Cardiac muscle cell (in vitro differentiated cells and primary cell): ENCODE measurements at places on chromosomes 1 and 21.
A peak's percentile ranks its signal among the peaks of the same experiment; 100 is the strongest.

DNA sequence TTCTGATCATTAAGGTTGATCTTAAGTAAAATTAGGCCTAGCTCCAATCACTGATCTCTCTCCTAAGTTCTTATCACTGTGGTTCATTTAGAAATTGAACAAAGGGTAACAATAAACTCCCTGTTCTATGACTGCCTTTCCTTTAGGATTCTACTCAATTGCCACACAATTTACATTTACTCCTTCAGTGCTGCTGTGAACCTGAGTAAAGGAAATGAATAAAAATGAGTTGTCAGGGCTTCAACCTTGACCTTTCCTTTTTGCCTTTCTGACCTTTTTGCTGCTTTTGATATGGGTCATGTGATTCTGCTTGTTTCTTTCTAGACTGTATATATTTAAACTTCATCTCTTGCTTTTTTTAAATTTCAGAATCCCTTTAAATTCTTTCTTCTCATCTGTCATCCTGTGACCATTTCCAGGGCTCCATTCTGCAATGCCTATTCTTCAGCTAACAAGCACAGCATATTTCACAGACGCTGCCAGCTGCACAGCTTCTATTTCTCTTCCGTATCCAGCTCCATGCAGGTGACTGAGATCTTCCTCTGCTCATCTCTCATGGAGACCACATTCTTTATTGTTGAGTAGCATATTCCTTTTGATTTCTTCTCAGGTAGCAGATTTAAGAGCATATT lies 3.2 kb downstream of the LRRC8B start:
- no peak for DNase-seq

DNA sequence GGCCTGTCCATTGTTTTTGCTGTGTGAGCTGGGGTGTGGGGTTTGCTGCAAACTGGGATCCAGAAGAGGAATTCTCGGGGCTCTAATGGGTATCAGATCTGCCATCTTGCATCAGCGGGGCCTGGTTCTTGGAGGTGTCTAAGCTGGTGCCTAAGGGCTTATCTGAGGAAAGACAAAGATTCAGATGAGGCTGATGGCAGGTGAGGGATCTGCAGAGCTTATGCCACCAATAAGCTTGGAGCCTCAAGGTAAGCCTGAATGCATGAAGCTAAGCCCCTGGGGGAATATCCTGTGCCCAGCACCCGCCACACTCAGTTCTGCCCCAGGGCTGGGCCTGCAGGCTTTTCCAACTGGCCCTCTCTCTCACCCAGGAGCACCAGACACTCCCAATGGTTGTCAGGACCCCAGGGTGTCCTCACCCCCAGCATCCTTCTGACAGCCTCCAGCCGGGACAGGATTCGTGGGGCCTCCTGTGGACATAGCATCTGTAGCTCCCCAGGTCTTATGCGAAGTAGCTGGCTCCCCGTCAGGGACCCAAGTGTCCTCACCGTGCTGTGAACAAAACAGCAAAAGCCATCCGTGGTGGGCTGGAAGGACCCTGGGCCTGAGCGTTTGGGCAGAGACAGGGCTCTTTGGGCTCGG lies 9.5 kb upstream of the GSTM3 start:
- DNase-seq, result no peak

GRCh38 chr1:165885305-165885694 lies 57.9 kb downstream of the UCK2 start:
- DNase-seq, result no peak

DNA sequence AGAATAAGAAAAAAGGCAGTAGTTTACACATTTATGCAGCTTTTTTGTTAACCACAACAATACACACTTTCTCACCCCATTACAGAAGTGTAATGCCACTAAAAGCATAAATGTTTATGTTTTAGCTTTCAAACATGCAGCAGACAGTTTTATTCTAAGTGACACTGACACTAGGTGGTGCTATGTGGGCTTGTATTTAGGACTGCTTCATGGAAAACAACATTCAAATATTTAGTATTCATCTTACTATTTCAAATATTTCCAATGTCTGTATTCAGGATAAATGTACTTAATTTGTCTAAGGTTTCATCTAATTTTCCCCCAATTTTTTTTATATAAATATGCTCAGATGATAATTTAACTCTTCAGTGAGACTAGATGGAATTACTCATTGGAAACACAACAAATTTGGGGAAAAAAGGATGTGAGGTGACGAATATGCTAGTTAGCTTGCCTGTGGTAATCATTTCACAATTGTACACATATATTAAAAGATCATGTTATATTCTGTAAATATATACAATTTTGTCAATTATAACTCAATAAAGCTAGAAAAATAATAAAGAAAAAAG lies 71.4 kb downstream of the USP1 start:
- peak; percentile 42 for DNase-seq

GRCh38 chr1:30823969-30824735 lies 66.6 kb upstream of the LAPTM5 start:
- peak; percentile 96 for DNase-seq

GRCh38 chr1:114428083-114428754 lies 82.8 kb downstream of the TRIM33 start:
- DNase-seq, result peak; percentile 6

- DNase-seq, result no peak
Observed at GRCh38 chr1:66384258-66384921, 149.6 kb upstream of the SGIP1 start.

- no peak for DNase-seq
Observed at GRCh38 chr1:72649211-72649888, 367.0 kb upstream of the NEGR1 start.

GRCh38 chr1:16172964-16173446 lies 17.1 kb upstream of the EPHA2 start:
- peak; percentile 56 for DNase-seq

DNA sequence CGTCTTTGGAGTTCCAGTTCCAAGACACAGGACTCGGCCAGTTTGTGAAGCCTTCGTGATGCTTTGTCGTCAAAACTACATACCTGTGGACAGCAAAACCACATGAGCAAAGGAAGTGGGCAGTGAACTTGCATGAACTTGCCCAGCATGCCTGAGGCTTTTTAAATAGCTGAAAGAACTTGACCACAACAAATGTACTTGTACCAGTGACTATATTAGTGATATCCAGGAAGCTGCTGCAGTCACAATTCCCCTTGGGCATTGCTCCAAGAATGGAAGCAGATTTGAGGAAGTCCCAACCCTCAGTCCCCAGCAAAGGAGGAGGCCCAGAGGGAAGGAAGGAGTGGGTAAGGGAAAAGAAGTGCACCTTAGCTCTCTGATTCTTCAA lies 2.6 kb downstream of the FUCA1 start:
- DNase-seq, result no peak

GRCh38 chr1:210527091-210527490 lies 198.4 kb downstream of the HHAT start:
- no peak for DNase-seq

DNA sequence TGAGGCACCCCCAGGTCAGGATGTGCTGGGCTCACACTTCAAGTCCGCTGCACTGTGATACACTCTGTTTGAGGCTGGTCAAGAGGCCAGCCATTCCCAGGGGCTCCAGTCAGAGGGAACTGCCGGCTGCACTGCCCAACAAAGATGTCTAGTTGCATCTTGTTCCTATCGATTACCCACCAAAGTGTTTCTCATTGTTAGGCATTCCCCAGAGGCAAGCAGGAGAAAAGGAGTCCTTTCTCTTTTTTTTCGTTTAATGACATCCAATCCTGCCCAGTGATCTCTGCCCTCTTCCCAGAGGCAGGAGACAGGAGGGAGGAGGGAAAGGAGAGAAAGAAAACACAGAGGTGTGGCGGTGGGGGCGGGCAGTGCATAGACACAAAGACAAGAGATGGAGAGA lies 150.4 kb downstream of the OMA1 start:
- DNase-seq, result no peak

DNA sequence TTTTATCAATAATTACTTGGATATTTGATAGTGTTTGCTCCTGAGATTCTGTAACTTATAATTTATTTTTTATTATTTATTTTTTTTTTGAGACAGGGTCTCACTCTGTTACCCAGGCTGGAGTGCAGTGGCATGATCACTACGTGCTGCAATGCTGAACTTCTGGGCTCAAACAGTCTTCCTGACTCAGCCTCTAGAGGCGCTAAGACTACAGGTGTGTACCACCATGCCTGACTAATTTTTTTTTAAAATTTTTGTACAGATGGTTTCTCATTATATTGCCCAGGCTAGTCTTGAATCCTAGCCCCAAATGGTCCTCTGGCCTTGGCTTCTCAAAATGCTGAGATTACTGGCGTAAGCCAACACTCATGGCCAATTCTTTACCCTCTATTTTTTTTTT lies 845.5 kb upstream of the ADGRL4 start:
- DNase-seq, result no peak

- DNase-seq, result no peak
Observed at GRCh38 chr1:161266836-161267235, 8.3 kb downstream of the PCP4L1 start.

GRCh38 chr1:3577300-3577699 lies 34.0 kb downstream of the MEGF6 start:
- peak; percentile 93 for DNase-seq

- no peak for DNase-seq
Observed at GRCh38 chr1:150555198-150555970, 6.2 kb downstream of the ADAMTSL4 start.

DNA sequence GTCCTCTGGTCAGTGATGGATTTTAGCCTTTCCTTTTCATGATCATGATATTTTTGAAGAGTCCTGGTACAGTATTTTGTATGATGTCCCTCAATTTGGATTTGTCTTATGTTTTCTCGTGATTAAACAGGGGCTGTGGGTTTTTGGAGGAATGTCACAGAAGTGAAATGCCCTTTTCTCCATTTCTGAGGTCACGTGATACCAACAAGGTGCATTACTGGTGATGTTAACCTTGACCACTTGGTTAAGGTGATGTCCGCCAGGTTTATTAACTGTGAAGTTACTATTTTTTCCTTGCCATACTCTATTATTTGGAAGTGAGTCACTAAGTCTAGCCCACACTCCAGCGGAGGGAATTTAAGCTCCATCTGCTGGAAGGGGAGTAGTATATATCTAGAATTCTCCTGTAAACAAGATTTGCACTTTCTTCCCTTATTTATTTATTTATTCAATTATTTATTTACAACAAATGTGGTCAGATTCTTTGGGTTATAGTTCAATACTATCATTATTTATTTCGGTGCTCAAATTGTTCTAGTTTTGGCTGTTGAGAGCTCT lies 123.4 kb downstream of the HIVEP3 start:
- DNase-seq, result peak; percentile 17

DNA sequence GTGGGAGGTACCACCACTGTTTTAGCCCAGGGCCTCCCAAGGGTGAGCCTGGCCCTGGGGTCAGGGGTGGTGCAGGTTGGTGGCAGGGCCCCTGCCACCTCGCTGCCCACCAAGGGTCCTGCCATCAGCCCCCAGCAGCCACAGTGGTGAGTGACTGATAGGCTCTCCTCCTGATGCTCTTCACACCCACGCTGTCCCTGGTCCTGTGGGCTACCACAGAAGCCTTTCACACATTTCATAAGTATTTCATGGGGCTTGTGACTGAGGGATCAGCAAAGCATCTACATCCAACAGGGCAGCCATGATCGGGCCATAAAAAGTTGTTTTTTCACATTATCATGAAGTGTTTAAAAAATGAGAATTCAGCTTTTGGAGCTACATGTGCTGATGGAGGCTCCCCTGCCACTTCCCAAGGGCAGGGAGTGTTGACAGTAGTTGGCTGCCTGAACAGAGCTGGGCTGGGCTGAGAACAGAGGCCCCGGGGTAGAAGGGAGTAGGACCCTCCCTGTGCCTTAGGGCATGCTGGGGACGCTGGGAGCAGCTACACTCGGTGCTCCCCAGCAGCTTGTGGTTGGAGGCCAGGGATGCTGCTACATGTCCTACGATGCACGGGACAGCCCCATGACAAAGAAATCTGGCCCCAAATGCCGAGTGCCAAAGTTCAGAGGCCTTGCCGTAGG lies 73.1 kb upstream of the TMEM51 start:
- DNase-seq, result no peak

DNA sequence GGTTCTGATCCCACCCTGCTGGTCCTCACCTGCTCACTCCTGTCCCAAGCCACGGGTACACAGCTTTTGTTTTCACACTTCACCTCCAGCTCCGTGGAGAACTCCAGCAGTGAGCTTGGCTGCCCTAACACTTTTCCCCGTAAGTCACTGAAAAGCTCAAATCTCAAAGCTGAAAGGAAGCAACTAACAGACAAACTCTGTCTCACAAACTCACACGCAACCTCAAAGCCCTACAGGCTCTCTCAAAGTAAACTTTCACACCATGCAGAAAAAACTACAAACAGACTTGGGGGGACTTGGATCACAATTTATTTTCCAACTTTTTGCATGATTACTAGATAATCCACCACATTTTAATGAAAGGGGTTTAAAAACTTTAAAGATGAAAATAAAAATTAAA lies 88.3 kb downstream of the AK5 start:
- DNase-seq, result no peak

- no peak for DNase-seq
Observed at GRCh38 chr1:21537511-21537931, 28.3 kb downstream of the ALPL start.

GRCh38 chr1:48061162-48062136 lies 64.3 kb upstream of the TRABD2B start:
- DNase-seq, result peak; percentile 84

DNA sequence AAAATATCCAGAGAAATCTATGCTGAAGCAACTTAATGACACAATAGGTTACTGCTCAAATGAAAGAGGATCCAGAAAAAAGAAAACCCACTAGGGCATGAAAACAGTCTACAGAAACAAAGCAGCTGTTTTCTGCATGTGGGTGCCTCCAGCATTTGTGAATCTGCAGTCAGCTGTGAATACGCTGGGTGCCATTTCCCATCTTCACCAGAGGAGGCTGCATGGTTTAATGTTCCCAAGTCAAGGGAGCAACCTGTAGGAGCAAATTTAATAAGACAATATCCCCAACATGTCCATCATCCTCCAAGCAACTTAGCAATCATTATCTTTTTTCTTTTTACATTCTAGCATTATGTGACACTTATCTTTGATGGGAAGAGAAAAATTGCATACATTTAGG lies 396.6 kb downstream of the BRINP2 start:
- no peak for DNase-seq

DNA sequence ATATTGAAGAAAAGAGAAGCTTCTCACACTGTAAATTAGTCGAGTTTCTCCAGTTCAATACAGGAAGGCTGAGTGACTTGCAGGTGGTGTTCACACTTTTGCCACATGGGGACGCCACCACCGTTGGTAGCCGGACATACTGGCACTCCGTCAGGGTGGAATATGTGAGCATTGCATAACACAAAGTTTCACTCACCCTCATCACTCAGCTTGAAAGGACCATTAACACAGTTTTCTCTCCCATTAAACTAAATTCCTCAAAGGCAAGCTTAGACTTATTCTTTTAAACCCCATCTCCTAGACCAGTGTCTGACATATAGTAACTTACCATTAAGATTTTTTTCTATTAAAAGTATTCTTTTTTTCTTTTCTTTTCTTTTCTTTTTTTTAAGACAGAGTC lies 105.3 kb upstream of the SERBP1 start:
- peak; percentile 79 for DNase-seq

GRCh38 chr1:228368801-228369607 lies 37.6 kb downstream of the TRIM11 start:
- peak; percentile 97 for DNase-seq

- DNase-seq, result peak; percentile 88
Observed at GRCh38 chr1:6245086-6245868, 1.3 kb downstream of the HES3 start.

- DNase-seq, result no peak
Observed at GRCh38 chr1:113630340-113631327, 128.7 kb downstream of the PHTF1 start.

GRCh38 chr1:17520473-17521319 lies 18.8 kb upstream of the ARHGEF10L start:
- DNase-seq, result no peak

GRCh38 chr1:9904596-9904995 lies 5.5 kb downstream of the CTNNBIP1 start:
- DNase-seq, result no peak

- peak; percentile 69 for DNase-seq
Observed at GRCh38 chr1:12525311-12526181, 92.5 kb downstream of the DHRS3 start.

- DNase-seq, result no peak
Observed at GRCh38 chr1:42703888-42704464, 21.8 kb downstream of the YBX1 start.
